Fibroblast of mammary gland (primary cell): ENCODE measurements at places on chromosomes 6 and 20.

DNA sequence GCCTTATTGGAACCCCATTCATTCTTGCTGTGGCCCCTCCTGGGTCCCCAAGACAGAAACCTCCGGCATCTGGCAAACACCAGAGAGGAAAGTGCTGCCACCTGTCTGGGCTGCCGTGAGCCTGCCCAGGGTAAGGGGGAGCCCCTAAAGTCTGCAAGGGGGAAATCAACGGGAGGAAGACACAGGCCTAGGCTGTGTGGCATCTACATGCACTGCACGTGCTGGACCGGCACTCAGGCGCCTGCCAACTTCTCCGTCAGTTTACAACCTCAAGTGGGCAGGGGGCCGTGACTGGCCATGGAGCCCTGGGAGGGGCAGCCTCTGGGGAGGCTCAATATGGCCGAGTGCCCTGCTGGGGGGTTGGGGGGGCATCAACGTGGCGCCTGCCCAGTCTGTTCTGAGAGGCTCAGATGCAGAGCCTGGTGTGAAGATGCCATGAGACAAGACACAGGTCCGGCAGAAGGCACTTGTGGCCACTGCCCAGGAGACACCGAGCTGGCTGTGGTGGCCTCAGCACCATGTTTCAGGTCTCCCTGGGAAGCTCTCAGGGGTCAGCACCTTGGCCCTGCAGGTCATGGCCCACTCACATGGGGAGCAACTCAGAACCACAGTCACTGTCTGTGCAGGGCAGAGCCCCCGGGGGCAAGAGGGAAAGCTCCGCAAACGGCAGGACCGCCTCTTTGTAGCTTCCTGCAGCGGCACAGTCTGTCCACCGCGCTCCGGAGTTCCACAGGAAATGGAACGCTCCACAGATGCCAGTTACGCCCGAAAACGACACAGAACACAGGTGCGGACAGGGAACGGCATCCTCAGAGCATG lies 8.4 kb downstream of the UCKL1 start:
- DNase-seq: no peak

- no peak for DNase-seq
These were observed 506.9 kb downstream of the LMBRD1 start for GRCh38 chr6:69289689-69290495.

DNA sequence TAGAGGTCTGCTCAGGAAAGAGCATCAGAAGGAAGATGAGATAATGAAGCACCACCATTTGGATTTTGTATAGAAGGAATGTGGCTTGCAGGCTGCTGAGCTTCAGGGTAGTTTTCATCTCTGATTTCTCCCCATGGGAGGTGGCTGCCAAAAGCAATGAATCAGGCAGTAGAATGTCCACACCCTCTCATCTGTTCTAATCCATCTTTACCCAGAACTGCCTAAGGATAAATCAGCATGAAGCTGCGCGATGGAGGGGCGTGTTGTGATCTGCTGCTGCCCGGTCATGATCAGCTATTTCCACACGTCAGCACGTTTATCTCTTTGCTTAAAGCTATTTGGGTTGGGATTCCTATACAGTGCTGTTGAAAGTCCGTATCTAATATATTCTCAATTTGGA lies 295.4 kb downstream of the FOXA2 start:
- DNase-seq: no peak

DNA sequence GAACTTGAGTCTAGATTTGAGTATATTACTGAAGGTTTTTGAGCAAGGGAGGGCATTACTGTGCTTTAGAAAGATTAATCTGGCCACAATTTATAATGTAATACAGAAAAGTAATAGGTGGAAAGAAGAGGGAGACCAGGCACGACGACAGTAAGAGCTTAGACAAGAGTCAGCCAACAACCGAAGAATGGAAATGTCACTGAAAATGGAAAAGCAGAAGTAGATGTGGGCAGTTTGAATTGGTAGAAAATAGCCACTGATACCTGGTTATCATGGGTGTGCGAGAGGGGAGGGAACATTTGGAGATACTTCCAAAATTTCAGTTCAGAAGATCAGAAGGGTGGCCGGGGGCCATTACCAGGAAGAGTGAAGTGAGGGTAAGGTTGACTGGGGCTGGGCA lies 339.1 kb downstream of the UTRN start:
- no peak for DNase-seq
